ENCODE measurements at places on chromosomes 4 and X. TPM values are rescaled to one million over a fixed set of nuclear protein-coding genes. Genes with fewer than 3 reads are reported as not detected.

CT45A3 gene
- total RNA-seq: not detected

PABPC1L2A gene
- total RNA-seq: not detected

PNMA6A gene
- 0.43 TPM for total RNA-seq

DDX53 gene
- not detected for total RNA-seq

TMPRSS11B gene
- total RNA-seq: not detected

PIN4 gene
- 9.5 TPM for total RNA-seq

BMX gene
- total RNA-seq: 82.4 TPM

GPRASP3 gene
- 6.0 TPM for total RNA-seq

ABCG2 gene
- total RNA-seq: 6.1 TPM

ZNF41 gene
- total RNA-seq: 8.3 TPM

CPLX1 gene
- total RNA-seq: 0.09 TPM

ARHGAP6 gene
- total RNA-seq: 1.5 TPM

SMIM31 gene
- total RNA-seq: not detected

FGB gene
- total RNA-seq: not detected

FAM156A gene
- total RNA-seq: 7.0 TPM

GPR173 gene
- total RNA-seq: 1.1 TPM

P2RY4 gene
- total RNA-seq: 0.09 TPM

MAGEA9B gene
- not detected for total RNA-seq

DRP2 gene
- total RNA-seq: not detected
